ENCODE measurements at places on chromosomes 11 and 22. TPM values are rescaled to one million over a fixed set of nuclear protein-coding genes. Genes with fewer than 3 reads are reported as not detected.

APOL5 gene
- total RNA-seq, result not detected

DNA sequence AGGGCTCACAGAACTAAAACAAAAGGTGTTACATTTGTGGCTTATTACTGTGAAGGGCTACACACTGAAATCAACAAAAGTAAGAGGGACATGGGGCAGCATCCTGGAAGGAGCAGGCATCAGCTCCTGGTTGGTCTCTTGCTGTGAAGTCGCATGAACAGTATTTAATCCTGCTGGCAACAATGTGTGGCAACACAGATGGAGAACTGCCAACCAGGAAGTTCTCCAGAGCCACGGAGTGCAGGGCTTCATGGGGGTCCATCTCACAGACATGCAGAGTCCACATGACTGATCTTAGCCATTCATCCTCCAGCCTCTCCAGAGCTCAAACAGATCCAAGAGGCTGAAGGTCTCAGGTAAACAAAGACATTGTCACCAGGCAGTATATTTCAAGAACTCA is 32.8 kb upstream of the FGF3 start:
- peaks cover 20% of the 10 kb centered on the region for H3K27me3 ChIP-seq
- no peaks in the 10 kb centered on the region for H3K4me1 ChIP-seq
- no peaks in the 10 kb centered on the region for H3K36me3 ChIP-seq
- no peak overlapping the region for H3K4me3 ChIP-seq
- DNase-seq, result no peak

DNA sequence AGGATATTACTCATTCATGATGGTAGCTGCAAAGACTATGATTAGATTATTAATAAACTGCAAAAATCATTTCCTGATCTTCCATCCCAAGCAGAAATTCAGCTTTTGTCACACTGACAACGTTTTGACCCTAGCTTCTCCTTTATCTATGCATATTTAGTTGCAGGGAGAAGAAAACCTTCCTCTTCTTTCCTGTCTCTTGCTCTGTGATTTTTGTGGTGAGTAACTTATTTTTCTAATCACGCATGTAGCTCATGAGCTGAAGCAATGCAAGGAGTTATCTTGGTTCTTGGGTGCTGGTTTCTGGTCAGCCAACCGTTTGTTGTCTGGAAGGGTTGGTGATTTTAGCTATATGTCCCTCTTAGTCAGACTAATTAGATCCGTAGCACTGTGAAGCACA is 56.4 kb downstream of the FDX1 start:
- H3K27ac ChIP-seq, result no peak overlapping the region
- no peak for DNase-seq
- no peaks in the 10 kb centered on the region for H3K4me1 ChIP-seq
- no peaks in the 10 kb centered on the region for H3K36me3 ChIP-seq

DNA sequence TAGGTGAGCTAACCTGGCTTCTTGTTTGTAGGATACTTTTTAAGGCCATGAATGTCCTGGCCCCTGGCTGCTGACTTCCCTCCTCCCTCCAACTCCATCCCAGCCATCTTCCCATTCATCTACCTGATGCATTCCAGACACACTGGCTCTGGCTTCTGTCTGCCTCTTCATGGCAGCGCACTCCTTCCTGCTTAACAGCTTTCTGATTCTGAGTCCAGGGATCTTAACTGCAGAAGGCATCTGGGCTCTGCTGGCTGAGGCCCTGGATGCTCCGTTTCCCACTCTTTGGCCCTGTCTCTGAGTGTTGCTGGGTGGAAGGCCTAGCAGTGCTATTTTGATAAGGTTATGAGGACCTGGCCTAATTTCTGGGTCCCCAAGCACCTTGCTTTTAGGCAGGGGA is 1.8 kb upstream of the THY1 start:
- H3K4me1 ChIP-seq, result peaks cover 14% of the 10 kb centered on the region
- H3K27ac ChIP-seq, result no peak overlapping the region
- no peaks in the 10 kb centered on the region for H3K36me3 ChIP-seq
- DNase-seq, result no peak
- H3K27me3 ChIP-seq, result peaks cover 43% of the 10 kb centered on the region
- H3K4me3 ChIP-seq, result no peak overlapping the region

DNA sequence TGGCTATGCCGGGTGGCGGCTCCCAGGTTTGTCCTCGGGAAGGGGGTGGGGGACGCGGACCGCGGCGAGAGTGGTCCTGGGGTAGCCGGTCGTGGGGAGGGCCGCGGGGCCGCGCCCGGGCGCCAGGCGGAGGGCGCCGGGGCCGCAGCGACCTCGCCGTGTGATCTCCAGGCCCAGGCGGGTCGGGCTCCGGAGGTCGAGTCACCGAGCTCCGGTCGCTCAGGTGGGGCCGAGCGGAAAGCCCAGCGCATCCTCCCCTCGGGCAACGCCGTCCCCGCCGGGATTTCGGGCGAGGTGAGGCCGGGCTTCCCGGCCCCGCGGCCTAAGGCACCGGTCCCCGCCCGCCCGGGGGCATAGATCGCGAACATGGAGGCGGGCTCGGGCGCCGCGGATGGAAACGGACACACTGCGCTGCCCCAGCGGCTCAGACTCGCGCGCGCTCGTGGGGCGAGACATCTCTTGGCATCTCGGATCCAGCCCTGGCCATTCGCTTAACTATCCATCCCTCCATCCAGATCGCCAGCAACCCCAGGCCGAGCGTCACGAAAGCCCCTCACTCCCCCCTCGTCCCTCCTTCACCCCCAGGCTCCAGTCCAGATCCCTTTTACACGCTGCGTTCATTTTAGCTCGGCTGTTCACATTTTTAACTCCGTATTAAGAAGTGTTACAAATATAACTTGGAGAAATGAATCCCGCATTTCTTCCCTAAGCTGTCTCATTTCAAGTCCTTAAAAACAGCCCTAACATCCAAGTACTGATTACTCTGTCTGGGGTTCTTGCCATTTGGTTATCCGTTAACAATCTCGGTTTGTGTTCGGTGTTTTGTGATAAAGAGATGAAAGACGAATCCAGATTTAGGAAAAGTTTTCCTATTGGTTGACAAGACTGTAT is 460 bp downstream of the ZC3H12C start:
- DNase-seq, result peak; percentile 26
- H3K4me1 ChIP-seq, result peaks cover 7% of the 10 kb centered on the region
- no peaks in the 10 kb centered on the region for H3K36me3 ChIP-seq
- H3K4me3 ChIP-seq, result peak overlapping the region; percentile 63
- no peak overlapping the region for H3K27ac ChIP-seq

DNA sequence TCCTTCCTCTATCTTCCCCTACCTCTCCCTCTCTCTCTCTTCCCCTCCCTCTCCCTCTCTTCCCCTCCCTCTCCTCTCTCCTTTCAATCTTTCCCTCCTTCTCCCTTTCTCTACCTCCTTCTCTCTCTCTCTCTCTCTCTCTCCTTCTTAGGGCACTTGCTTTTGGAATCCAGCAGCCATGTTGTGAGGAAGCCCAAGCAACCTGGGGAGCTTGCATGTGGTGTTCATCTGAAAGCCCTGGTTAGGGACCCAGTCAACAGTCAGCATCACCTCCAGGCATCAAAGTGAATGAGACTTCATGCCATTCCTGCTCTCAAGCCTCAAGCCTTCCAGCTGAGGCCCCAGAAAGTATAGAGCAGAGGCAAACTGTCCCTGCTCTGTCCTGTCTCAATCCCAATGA is 65.6 kb upstream of the SHISAL1 start:
- peaks cover 4% of the 10 kb centered on the region for H3K36me3 ChIP-seq
- no peak overlapping the region for H3K27ac ChIP-seq
- no peaks in the 10 kb centered on the region for H3K4me1 ChIP-seq
- H3K4me3 ChIP-seq, result no peak overlapping the region

DNA sequence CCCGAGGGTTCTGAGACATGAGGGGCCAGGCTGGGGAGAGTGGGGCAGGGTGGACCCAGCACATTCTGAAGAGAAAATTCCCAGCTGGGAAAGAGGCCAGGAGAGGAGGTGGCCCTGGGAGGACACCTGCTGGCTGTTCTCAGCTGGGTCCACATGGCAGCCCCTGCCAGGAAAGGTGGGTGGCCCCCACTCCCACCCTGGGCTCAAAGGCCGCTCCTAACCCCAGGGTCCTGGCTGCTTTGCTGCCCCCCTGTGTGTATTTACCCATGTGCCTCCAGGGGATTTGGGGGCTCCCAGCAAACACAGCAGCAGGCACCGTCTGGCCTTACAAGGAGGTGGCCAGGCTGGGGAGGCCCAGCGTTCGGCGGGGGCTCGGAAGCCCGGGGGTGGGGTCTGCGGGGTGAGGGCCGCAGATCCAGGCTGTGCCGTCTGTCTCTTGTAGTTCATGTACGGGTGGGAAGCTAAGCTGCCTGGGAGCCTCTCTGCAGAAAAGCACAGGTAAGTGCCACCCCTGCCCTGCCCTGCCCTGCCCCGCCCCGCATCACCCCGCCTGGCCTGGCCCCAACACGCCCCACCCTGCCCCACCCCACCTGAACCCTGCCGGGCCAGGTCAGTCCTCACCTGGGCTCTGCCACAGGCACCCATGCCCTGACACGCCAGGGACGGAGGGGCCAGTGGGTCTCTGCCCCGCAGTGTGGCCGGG is 10.6 kb downstream of the MUC5B start:
- no peaks in the 10 kb centered on the region for H3K4me1 ChIP-seq
- no peak overlapping the region for H3K4me3 ChIP-seq
- no peaks in the 10 kb centered on the region for H3K36me3 ChIP-seq
- H3K27me3 ChIP-seq, result no peaks in the 10 kb centered on the region
- no peak overlapping the region for H3K27ac ChIP-seq

PANX2 gene
- 3.9 TPM for total RNA-seq

- no peaks in the 10 kb centered on the region for H3K27me3 ChIP-seq
- peaks cover 39% of the 10 kb centered on the region for H3K36me3 ChIP-seq
- no peak overlapping the region for H3K4me3 ChIP-seq
- H3K4me1 ChIP-seq, result peaks cover 67% of the 10 kb centered on the region
- peak overlapping the region; percentile 60 for H3K27ac ChIP-seq
These were observed 169.6 kb downstream of the MAML2 start for GRCh38 chr11:96173422-96173821.

DNA sequence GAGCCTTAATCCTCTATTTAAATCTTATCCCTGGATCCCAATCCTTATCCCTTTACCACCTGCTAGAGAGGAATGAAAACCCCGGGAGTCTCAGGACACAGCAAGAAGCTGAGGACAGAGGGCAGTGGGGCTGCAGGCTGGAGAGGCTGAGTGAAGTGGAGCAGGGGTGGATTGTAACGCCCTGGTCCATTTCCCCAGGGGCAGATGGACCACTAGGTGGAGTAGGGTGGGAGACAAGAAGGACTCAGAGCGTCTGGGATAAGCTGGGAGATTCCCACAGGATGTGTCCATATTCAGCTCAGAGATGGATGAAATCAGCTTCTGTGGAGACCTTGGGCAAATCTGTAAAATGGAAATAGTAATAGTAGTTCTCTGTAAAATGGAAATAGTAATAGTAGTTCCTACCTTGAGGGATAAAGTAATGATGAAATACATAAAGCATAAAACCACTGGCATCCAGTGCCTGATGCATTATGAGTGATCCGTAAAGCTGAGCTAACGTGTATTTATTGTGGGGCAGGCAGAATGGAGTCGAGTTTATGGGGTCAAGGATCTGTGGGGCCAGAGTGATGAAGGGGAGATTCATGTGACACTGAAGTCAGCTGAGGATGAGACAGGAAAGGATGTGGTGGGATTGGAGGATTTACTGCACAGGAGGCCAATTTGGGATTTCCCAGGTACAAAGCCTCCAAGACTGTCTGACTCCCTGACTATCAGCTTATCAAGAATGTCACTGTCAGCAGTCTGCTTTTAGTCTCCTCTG is 1.9 kb upstream of the ROBO4 start:
- H3K4me3 ChIP-seq, result no peak overlapping the region
- H3K36me3 ChIP-seq, result no peaks in the 10 kb centered on the region
- no peak for DNase-seq
- peaks cover 8% of the 10 kb centered on the region for H3K27me3 ChIP-seq
- peaks cover 2% of the 10 kb centered on the region for H3K4me1 ChIP-seq

- no peak overlapping the region for H3K4me3 ChIP-seq
- H3K27ac ChIP-seq, result no peak overlapping the region
- no peaks in the 10 kb centered on the region for H3K27me3 ChIP-seq
- no peaks in the 10 kb centered on the region for H3K4me1 ChIP-seq
These were observed 76.3 kb downstream of the FAT3 start for GRCh38 chr11:92300876-92301275.

DNA sequence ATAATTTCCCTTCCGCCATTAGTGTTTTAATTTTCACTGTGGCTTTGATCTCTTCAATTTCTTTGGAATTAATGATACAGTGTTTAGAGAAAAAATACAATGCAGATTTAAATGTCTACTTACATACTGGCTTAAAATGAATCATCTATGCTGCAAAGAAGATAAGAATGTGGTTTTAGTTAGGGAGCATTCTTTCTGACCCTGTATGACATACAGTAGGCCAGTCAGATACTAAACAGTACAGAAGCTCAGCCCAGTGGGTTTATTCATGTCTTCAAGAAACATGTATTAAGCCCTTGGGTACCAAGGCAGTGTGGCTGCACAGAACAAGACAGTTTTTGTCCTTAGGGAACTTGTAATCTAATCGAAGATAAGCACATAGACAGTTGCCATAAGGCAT is 268.8 kb downstream of the DDX10 start:
- no peaks in the 10 kb centered on the region for H3K27me3 ChIP-seq
- H3K4me1 ChIP-seq, result no peaks in the 10 kb centered on the region
- no peak for DNase-seq
- no peak overlapping the region for H3K27ac ChIP-seq
- peaks cover 9% of the 10 kb centered on the region for H3K36me3 ChIP-seq
- no peak overlapping the region for H3K4me3 ChIP-seq

- DNase-seq, result no peak
- H3K4me3 ChIP-seq, result no peak overlapping the region
- H3K27me3 ChIP-seq, result no peaks in the 10 kb centered on the region
- H3K4me1 ChIP-seq, result peaks cover 13% of the 10 kb centered on the region
- H3K27ac ChIP-seq, result no peak overlapping the region
These were observed 1.8 kb upstream of the TIGD3 start for GRCh38 chr11:65352783-65353182.

OR4A16 gene
- not detected for total RNA-seq

DNA sequence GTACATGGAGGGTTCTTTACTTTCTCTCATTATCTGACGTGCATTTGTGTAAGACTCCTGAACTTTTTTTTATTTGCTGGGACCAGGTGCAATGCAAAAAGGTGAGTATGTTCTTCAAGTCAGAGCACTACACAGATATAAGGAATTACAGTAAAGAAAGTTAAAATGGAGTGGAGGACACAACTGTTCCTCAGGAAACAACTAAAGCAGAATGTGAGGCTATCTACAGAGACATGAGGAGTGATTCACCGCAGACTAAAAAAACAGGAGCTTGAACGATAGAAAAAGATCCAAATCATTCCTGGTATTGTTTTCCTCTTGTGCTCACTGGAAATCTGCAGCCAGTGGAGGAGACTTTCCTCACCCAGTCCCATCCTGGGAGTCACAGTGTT is 106.2 kb downstream of the ABTB2 start:
- peaks cover under 1% of the 10 kb centered on the region for H3K36me3 ChIP-seq
- H3K27me3 ChIP-seq, result peaks cover 7% of the 10 kb centered on the region
- peak overlapping the region; percentile 1 for H3K27ac ChIP-seq
- peaks cover 50% of the 10 kb centered on the region for H3K4me1 ChIP-seq
- DNase-seq, result no peak

Data from activated CD8-positive, alpha-beta T cell treated with anti-CD3 and anti-CD28 coated beads for 36 hours (primary cell).